ENCODE measurements at places on chromosomes 7 and 10.

GRCh38 chr7:148761499-148762278, 63.0 kb downstream of the CUL1 start:
- DNase-seq = no peak

DNA sequence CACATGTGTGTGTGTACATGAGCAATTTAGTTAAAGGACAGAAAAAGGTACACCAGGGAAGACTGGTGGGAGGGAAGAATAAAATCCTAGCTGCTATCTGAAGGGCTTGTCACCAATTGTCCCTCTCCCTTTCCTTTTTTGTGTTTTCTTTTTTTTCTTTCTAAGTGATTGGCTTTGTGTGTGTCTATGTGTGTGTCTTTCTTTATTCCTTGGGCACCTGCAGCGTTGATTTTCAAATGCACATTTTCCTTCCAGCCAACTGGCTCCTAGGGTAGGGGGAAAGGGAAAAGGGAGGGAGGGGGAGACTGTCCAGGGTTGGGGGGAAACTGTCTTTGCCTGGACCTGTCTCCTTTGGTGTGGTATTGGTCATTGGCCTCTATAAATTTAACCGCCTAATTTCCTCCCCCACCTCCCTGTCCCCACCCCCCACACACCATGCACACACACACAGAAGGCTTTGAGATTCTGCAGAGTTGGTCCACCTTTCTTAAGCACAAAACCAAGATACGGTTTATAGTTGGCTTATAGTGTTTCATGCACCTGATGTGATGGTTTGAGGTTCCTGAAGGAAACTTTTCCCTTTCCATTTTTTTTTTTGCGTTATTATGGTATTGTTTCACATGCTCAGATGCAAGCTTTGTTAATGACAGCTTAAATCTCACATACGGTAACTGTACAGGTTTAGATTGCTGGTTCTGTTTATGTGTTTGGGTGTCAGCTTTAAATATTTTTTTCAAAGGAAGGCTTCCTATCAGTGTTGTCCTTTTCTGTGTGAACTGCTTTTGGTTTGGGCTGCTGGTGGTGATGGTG, 2.6 kb downstream of the AUTS2 start:
- no peak for DNase-seq

GRCh38 chr7:118072893-118073674, 110.9 kb upstream of the LSM8 start:
- DNase-seq = no peak

- no peak for DNase-seq
Observed at GRCh38 chr7:84302949-84303348, 108.4 kb upstream of the SEMA3A start.

GRCh38 chr7:70669854-70670253, 462.1 kb upstream of the GALNT17 start:
- DNase-seq = no peak

GRCh38 chr10:121640266-121640665, 42.0 kb upstream of the FGFR2 start:
- no peak for DNase-seq

GRCh38 chr7:69935107-69935506, 336.8 kb downstream of the AUTS2 start:
- no peak for DNase-seq

- no peak for DNase-seq
Observed at GRCh38 chr10:7362471-7362870, 48.4 kb downstream of the SFMBT2 start.

DNA sequence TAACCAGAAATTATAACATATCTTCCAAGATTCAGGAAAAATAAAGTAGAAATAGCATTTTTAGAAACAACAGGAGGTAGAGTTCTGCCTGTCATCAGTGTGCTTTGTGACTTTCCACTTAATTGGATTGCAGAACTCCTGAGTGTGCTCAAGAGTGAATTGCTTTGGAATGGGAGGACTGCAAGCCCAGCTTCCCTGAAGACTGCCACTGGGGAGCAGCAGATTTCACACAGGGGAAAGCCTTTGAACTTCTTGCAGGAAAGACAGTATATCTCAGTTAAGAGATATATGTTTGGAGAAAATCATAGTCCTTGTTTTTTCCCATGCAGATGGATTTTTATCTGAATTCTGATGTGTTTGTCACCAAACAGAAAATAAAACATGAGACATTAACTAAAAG, 124.5 kb downstream of the TMEM168 start:
- DNase-seq = no peak

GRCh38 chr7:618539-619367, 99.1 kb upstream of the PDGFA start:
- no peak for DNase-seq

GRCh38 chr10:48496831-48497779, 107.8 kb downstream of the ARHGAP22 start:
- peak; percentile 76 for DNase-seq

DNA sequence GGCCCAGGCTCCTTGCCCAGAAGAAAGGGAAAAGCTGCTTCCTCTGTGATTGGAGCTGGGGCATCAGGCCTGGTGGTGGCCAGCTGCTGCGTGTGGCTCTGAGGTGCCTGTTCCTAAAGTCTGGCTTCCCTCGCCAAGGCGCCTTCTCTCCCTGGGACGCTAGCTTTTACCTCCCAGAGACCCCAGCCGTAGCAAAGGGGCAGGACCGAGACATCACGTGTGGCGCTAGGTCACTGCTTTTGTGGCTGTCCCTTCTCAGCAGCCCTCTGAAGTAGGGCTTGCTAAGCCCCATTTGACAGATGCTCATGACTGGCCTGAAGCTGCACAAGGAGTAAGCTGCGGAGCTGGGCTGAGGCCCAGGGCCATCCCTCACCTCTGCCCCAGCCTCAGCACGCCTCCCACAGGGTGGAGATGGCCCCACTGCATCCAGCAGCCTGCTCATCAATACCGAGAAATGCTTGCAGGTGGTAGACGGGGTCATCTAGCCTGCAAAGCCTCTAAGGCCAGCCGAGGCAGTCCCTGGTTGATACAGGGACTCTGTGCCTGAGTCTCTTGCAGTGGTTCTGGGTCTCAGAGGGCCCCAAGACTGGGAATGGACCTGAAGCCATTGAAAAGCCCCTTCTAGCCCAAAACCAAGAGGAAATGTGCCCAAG, 171.2 kb downstream of the LCOR start:
- DNase-seq = no peak

DNA sequence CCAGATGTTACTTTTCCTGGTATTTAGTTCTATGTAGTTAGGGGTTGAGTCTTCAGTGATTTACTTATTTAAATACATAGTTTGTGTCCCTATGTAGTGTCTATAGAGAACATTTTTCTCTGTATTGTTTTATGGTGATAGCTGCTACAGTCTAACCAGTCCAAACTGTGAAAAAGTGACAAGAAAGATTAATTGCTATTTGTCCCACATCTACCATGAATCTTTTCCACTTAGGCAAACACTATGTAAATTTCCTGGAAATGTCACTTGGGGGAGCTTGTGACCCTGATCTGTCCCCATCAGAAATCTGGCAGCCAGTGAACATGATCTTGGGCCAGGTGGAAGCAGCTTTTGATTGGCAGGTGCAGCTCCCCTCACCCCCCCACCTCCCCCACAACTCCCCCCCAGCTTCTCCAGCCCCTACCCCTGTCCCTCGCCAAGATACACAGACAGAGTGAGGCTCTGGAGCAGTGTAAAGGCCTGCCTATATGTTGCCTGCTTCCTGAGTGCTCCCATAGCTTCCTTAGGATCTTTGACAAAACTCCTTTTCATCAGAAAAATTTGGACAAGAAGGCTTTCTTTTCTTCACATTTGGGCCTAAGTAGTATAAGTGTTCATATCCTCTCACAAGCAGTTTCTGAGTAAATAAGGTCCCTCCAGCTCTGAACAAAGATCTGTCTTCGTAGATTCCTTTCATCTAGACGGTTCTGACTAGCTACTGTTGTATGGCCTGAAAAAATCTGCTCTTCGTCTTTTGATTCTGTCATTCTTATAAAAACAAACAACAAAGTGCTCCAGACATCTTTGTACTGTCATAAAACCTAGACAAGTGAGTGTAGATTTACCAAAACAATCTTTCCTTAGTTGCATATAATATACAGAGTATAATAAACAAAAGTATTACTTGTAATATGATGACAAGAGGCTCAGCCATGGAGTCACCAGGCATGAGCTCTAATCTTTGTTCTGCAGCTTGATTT, 31.5 kb upstream of the SLC13A1 start:
- DNase-seq = no peak

DNA sequence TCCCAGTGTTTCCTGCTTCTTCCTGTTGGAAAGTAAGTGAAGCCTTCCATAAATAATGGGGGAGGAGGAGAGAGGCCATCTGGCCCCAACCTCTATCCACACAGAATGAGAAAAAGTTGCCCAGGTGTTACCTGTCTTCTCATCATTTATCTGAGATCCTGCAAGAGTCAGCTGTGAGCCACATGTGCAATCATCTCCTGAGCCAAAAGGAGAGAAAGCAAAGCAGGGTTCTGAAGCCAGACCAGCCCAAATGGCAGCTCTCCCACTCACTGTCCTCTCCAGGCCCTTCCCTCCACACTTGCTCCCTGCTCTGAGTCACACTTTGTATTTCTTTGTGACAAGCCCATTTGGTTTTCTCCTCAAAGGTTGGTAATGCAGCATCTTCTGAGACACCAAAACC, 65.9 kb downstream of the FAM204A start:
- DNase-seq = no peak

DNA sequence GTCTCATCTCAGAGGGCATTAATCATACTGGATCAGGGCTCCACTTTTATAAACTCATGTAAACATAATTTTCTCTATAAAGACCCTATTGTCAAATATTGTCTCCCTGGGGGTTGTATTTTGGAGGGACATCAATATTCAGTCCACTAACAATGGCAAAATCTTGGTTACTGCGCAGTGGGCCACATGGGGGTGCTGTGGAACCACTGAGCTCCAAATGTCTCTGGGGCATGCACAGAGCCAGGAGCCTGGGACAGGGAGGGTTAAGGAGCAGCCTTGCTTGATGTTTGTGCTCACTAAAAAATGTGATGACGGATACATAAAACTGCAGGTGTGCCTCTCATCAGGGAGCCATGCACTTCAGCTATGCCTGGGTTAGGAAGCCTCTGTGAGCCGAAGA, 62.1 kb upstream of the PRSS58 start:
- no peak for DNase-seq

DNA sequence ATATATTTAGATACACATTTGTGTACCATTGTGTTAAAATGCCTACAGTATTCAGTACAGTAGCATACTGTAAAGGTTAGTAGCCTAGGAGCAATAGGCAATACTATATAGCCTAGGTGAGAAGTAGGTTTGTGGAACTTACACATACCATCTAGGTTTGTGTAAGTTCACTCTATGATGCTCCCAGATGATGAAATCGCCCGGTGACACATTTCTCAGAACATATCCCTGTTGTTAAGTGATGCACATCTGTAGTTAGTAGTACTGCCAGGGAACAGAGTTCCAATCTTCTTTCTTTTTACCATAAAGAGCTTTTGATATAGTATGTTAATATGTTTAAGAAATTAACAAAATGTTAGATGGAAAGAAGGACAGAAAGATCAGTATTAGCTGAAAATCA, 138.2 kb downstream of the SNX13 start:
- no peak for DNase-seq

- no peak for DNase-seq
Observed at GRCh38 chr10:97039538-97040247, 146.1 kb downstream of the SLIT1 start.

GRCh38 chr10:125102821-125103220, 57.5 kb downstream of the CTBP2 start:
- no peak for DNase-seq

- no peak for DNase-seq
Observed at GRCh38 chr7:135510592-135511183, 786 bp upstream of the CNOT4 start.

- DNase-seq = no peak
Observed at GRCh38 chr10:98852686-98853085, 383.0 kb downstream of the HPSE2 start.

DNA sequence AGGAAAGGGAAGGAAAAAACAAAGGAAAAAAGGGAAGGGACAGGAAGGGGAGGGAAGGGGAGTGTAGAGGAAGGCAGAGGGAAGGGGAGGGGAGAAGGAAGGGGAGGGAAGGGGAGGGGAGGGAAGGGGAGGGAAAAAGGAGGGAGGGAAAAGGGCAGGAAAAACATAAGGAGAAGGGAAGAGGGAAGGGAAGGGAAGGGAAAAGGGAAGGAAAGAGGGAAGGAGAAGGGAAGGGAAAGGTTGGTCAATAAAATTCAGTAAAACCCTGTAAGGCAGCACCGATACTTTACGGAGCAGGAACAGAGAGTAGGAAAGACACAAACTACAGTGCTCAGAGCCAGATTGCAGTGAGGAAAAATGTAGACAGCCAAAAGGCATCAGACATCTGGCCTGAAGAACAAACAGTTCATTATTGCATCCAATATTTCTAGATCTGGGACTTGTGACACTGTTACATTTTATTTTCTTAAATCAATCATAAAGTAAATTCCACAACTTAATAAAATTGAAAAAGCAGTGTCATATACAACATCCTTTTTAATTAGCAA, 322.0 kb downstream of the CRPPA start:
- no peak for DNase-seq

- peak; percentile 48 for DNase-seq
Observed at GRCh38 chr10:4431114-4431863, 394.7 kb upstream of the AKR1E2 start.

DNA sequence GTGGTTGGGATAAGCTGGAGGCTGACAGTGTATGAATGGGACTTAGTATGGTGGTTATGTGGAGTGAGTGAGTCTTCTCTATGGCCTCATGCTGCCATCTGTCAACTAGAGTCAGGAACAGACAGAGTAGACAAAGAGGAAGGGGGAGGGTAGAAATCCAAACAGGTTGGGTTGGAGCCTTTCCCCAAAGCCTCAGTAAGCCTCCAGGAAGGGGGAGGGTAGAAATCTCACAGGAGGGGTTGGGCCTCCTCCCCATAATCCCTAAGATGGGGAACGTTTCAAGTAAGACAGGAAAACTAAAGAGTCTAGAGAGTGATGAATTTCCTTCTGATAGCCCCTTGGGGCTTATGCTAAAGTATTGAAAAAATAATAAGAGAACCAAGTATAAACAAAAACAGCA, 2.0 kb upstream of the AKR1B15 start:
- no peak for DNase-seq

DNA sequence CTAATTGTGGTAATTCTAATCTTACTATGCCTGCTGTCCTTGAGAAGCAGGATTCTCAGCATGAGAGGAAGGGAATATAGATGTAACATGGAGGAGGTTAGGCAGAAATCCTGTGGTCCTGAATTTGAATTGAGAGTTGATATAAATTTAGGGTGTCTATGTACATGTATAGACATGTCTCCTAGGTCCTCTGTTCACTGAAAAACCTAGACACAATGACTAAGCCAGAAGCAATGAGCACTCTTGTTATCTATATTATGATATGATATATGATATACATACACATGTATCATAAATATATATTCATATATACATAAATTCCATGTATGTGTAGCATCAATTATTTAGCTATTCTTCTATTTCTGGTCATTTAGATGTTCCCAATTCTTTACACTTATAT, 173.3 kb upstream of the MKLN1 start:
- no peak for DNase-seq

All from AG08396 (cell line).